ENCODE measurements at places on chromosomes 2 and 18.

DNA sequence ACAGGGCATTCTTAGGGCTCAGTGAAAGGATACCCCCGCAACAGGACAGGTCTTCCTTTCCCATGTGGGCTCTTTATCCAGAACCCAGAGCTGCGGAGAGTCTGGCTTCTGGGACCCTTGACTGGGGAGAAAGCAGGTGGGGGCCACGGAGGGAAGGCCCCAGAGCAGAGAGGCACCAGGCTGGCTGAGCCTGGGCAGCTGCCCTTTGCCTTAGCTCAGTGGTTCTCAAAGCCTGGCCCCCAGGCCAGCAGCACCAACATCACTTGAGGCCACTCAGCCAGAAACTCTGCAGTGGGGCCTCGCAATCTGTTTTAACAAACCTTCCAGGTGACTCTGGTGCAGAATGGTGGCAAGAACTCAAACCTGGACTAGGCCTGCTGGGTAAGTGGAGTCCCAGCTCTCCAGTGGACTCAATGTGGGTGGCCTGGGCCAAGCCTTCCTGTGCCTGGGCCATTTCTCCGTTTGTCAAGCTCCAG, 1.6 kb upstream of the TMEM37 start:
- DNase-seq, result no peak

DNA sequence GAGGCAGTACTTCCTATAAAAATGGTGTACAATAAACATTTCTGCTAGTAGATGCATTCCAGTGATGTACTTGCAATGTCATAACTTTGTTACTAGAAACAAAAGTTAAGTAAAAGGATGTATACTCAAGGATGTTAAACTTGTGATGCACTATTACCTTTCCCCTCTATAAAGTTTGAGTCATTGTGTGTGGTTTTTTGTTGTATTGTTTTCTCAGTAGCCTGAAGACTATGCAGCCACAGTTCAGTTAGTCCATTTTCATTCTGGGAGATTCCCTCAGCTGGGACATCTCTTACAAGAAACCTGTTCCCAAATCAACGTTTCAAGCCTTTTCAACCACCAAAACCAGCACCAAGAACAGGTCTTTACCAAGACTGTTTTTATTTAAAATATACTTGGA, 5.6 kb downstream of the ATP5MC3 start:
- no peak for DNase-seq

DNA sequence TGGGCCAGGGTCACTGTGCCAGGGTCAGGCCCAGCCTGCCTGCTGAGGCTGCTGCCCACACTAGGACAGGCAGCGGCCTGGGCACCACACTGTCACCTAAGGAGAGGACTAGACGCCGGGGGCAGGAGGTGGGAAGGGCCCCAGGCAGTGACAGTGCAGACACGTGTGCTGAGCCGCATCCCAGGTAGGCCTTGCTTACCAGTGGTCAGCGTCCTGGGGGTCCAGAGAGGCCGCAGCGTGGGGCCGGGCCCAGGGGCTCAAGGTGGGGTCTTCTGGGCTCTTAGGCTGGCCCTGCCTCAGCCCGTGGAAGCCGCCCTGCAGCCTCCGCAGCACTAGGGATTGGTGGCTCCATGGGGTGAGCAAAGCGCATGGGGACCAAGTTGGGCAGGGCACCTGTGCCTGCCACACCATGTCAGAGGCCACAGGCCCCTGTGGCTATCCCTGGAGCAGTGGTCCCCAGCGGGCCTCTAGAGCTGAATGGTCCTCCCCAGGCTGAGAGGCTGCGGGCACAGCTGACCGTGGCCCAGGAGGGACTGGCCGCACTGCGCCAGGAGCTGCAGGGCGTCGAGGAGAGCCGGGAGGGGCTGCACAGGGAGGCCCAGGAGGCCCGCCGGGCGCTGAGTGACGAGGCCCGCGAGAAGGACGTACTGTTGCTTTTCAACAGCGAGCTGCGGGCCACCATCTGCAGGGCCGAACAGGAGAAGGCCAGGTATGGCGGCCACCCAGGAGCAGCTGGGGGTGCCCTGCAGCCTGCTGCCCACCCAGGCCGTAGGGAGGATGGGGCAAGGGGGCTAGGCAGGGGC, 35.2 kb upstream of the SNED1 start:
- no peak for DNase-seq

DNA sequence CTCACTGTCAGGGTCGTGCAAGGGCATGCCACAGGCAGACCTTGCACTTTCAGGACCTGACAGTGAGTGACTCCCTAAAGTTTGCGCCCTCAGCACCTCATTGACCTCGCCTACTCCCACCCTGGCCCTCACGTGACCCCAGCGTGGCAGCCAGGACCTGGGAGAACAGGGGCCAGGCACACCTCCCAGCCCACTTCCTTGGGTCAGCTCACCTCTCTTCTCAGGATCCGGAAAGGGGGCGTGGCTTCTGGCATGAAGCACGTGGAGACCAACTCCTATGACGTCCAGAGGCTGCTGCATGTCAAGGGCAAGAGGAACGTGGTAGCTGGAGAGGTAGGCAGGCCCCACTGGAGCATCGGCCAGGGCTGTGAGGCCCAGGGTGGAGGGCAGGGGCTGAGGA, 8.8 kb downstream of the VIL1 start:
- no peak for DNase-seq

DNA sequence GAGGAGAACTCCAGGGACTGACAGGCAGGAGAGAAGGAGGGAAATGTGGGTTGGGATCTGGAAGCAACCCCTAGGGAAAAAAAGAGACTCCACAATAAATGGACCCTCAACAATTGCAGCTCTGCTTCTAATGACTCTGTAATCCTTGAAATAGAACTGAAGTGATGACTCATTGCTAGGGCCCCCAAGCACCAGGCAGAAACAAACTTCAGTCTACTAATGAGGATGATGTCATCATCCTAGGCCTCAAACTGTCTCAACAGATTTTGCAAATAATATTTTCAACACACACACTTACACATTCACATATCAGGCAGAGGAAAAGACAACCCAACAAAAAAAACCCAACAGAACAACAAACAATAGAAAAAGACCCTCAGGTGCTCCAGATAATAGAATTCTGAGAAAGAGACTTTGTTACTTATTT, 143.3 kb downstream of the HDAC4 start:
- DNase-seq, result no peak

DNA sequence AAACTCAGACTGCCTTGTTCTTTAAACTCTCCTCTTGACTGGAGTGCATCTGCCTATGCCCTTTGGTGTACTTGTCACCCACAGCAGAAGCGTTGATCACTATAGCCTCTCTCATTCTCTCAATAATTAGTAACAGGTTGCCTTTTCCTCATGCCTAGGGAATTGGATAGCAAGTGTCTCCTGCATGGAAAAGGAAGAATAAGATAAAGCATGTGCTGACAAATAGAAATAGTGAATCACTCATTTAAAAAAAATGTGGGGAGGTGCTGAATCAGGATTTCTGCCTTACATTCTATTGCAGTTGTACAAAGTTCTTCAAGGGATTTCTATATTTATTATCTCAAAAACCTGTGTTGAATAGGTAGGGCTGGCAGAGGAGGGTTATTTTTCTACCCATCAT, 323.0 kb downstream of the TXNL1 start:
- no peak for DNase-seq

DNA sequence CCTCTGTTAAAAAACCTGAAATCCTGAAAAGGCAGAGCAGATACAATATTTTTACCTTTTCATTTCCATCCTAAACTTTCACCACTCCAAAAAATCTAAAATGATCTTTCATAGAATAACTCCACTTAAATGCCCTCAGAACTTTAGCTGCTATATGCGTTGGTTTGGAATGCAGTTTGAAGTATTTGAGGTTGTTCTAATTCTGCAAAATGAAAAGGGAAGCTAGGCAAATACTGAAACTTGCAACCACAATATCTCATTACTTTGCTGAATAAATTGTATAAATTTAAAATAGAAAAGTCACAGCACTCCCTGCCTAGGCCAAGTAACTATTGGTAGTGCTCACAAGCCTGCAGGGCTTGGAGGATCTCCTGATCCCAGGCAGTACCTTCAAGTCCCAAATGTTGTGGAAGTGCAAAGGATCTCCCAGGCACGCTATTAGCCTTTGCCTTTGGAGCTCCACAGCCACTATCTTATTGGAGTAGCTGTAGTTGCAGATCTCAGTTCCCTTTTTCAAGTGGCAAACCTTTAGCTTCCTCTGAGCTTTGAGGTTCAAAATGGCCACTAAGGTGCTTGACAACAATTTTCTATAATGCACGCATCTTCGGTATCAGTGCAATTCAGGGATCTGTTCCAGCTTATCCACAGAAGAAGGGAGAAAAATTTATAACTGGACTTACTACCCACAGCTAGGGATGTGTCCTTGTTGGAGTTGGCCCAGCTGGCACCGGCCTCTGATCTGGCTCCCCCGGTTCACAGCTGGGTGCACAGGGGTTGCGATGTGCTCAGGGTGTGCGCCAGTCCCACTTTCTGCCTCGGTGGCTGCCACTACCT, 43.4 kb upstream of the ANKRD62 start:
- no peak for DNase-seq

DNA sequence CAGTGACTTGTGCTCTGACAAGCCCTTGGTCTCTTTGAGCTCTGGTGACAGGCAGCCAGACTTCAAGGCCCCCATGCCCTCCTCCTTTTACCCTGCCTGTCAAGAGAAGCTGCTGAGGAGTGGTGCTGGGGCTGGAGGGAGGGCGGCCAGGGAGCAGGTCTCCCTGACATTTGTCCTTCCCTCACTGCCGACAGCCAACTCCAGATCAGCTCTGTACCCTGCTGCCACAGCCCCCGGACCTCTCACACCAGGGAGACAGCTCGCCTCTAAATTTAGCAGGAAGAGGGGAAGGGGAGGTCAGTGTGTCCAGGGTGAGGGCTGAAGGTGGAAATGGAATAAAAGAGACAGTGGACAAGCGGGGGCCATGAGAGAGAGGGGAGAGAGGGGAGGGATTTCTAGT, 155.8 kb downstream of the TDRD15 start:
- no peak for DNase-seq

- DNase-seq, result no peak
Measured at GRCh38 chr2:35538796-35539195, 816.8 kb upstream of the CRIM1 start.

GRCh38 chr2:134943540-134943939, 24.9 kb downstream of the CCNT2 start:
- DNase-seq, result no peak

- no peak for DNase-seq
Measured at GRCh38 chr18:21093133-21093532, 18.5 kb downstream of the ROCK1 start.

GRCh38 chr2:79935771-79936657, 368.5 kb downstream of the LRRTM1 start:
- no peak for DNase-seq

- no peak for DNase-seq
Measured at GRCh38 chr18:66046032-66046602, 295.3 kb downstream of the CDH7 start.

DNA sequence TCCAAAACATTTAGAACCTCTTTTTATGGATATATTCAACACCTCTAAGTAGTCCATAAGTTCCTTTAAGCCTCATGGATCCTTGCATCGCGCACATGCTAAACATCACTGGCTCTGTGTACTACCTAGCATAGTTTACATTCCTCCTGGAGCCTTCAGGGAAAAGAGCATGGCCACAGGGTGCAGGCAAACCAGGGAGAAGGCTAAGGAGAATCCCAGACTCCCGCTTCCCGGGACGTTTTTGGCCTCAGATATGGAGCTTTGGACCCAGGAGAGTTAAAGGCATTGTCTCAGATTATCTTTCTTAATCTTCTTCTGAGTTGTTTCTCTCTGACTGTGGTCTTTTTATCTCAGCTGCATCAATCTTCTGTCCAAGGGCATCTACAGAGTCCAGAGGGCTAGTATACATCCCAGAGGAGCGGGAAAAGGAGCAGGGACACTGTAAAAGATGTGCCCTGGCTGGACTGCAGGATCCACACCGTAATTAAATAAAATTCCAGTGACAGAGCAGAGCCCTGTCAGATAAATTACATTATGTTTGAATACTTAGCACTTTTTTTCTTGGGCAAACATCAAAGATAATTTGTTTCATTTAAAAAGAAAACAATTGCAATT, 36.9 kb downstream of the RIT2 start:
- no peak for DNase-seq

- no peak for DNase-seq
Measured at GRCh38 chr2:145060876-145061275, 541.0 kb upstream of the ZEB2 start.

DNA sequence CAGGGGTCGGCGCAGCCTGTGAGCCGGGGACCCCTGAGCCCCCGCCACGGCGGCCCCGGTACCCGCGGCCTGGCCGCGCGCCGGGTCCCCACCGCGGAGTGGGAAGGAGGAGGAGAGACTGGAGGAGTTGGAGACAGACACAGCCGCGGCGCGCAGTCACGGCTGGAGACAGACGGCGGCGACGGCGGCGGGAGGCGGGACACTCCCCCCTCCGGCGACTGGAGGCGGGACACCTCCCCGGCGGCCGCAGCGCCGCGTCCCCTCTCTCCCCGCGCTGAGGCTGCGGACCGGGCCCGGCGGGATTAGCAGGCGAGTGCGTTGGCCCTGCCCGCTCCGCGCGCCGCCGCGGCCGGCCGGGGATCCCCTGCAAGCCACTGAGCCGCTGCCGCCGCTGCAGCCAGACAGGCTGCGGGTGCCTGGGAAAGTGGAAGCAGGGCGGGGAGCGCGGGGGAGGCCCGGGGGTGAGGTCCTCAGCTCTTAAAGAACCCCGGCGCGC, 1.0 kb upstream of the LDLRAD4 start:
- peak; percentile 60 for DNase-seq

DNA sequence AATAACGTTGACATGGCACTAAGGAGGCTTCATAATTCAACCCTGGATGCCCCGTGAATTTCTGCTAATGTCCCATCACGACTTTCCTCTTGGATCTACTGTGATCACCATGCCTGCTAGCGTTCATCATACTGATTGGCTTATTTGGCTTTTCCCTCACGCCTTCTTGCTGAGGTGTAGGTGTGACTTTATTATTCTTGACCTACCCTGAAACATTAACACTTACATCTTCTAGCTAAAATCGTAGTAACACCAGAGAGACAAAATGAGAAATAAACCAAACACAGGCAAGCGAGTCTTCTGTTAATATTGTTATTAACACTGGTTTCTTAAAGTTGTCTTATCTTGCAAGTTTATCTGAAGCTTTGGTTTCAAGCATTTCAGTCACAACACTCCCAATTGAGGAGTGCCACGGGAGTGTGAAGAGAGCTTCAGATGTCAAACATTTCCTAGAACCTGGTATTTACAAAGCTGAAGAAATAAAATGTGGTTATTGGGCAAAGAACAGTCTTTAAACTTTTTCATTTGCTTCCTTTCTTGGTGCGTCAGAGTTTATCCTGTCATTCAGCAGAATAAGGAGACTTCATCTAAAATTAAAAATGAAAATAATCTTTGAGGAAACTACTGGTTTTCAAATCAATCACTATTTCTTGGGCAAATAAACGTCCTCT, 15.4 kb upstream of the STAT1 start:
- DNase-seq, result no peak

DNA sequence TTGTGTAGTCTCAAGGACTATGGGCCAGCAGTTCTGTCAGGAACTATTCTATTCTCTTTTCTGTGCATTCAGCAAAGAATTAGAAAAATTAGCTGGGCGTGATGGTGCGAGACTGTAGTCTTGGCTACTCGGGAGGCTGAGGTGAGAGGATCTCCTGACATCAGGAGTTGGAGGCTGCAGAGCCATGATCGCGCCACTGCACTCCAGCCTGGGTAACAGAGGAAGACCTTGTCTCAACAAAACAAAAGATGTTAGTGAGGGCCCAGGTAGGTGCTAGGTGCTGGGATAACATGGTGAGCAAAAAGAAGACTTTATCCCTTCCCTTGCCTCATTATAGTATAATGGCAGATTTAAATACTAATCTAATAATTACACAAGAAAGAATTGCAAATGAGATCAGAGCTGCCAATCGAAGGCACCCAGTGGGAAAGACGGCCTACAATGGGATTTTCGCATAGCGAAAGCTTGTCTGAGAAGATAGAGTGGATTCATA, 447 bp upstream of the MRPL19 start:
- DNase-seq, result no peak

- DNase-seq, result no peak
Measured at GRCh38 chr2:85893428-85894258, 4.9 kb upstream of the ST3GAL5 start.

Data from activated CD8-positive, alpha-beta memory T cell treated with anti-CD3 and anti-CD28 coated beads, Interleukin-2, amount 50 U/mL, for 4 hours (primary cell).